ENCODE measurements at places on chromosomes 2 and 18. TPM values are rescaled to one million over a fixed set of nuclear protein-coding genes. Genes with fewer than 3 reads are reported as not detected.

DNA sequence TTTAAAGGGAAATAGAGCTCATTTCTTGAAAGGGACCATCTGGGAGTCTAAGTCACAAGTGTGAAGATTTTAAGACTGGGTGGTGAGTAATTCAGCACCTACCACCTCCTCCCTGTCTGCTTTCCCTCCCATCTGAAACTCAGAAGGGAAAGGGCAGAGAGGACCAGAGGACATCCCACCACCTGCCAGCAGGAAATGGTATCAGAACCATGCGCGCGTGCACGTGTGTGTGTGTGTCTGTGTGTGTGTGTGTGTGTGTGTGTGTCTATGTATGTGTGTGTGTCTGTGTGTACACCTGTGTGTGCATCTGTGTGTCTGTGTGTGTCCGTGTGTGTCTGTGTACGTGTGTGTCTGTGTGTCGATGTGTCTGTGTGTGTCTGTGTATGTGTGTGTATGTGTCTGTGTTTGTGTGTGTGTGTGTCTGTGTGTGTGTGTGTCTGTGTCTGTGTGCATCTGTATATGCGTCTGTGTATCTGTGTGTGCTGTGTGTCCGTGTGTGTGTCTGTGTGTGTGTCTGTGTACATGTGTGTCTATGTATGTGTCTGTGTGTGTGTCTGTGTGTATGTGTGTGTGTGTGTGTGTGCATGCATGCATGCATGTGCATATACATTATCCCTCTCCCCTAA lies 76.8 kb downstream of the ZFP36L2 start:
- no peak for DNase-seq
- no peak overlapping the region for H3K27ac ChIP-seq
- no peak overlapping the region for H3K4me3 ChIP-seq
- H3K36me3 ChIP-seq = no peaks in the 10 kb centered on the region
- H3K27me3 ChIP-seq = no peaks in the 10 kb centered on the region
- peaks cover 8% of the 10 kb centered on the region for H3K4me1 ChIP-seq

DNA sequence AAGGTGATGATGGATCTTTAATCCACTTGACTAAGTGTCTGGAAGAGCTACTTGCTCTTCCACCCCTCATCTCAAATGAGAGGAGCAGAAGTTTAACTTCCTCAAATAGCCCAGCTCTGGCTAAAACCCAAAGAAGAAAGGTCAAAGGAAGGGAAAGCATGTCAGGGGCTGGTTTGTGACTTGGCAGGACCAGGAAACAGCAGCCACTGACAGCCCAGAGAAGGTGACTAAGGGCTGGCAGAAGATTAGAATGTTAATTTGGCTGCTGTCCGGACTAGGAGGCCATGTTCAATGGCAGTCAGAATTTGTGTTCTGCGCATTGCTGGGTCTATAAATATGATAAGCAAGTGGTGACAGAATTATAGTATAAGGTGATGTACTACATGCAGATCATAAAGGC lies 386.2 kb downstream of the SETBP1 start:
- H3K27ac ChIP-seq = peak overlapping the region; percentile 54
- peak; percentile 77 for DNase-seq
- H3K27me3 ChIP-seq = no peaks in the 10 kb centered on the region

GRCh38 chr2:167595839-167596471 lies 651.4 kb downstream of the STK39 start:
- no peak overlapping the region for H3K27ac ChIP-seq
- no peaks in the 10 kb centered on the region for H3K4me1 ChIP-seq
- no peaks in the 10 kb centered on the region for H3K36me3 ChIP-seq

DNA sequence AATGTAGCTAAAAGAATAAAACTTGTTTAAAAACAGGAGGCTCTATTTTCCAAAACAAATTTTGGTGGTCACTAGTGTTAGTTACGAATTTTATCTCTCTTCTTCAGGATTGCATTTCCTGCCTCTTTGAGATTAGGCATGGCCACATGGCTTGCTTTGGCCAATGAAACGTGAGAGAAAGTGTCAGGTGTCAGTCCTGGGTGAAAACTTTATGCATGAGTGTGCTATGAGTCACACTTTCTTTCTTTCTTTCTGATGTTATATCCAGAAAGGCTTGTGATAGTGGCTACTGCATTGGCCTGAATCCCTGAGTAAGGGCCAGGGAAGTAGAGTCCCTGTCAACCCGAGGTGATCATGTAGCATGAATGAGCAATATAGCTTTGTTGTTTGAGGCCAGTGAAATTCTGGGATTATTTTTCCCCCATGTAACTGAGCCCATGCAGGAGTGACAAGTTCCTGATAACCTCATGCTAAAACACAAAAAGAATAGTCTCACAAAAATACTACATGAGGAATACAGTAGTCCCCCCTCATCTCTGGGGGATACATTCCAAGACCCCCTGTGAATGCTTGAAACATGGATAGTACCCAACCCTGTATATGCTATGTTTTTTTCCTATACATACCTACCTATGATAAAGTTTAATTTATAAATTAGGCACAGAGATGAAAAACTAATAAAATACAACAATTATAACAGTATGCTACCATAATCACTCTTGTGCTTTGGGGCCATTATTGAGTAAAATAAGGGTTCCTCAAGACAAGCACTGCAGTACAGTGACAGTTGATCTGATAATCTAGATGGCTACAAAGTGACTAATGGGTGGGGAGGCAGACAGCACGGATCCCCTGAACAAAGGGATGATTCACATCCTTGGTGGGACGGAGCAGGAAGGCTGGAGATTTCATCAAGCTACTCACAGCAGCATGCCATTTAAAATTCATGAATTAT lies 109.5 kb downstream of the CDC42EP3 start:
- no peak overlapping the region for H3K4me3 ChIP-seq
- H3K4me1 ChIP-seq = peaks cover 9% of the 10 kb centered on the region
- H3K27me3 ChIP-seq = no peaks in the 10 kb centered on the region
- DNase-seq = no peak
- peak overlapping the region; percentile 1 for H3K27ac ChIP-seq

DNA sequence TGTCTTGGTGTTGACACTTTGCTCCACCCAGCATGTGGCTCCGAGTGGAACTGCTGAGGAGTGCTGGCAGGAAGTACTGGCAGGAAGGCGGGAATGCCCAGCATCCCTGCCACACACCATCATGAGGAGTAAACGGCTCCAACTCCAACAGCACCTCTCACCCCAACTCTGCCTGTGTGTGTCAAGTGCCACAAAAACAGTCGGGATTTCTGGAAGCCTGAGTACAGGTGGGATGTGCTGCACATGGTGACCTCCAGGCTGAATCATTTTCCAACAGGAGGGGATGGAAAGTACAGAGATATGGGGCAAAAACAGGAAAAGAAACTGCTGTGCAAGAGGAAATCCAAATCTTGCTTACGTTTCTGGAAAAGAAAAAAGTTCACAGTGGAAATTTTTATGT lies 53.6 kb downstream of the PARD6G start:
- H3K36me3 ChIP-seq = no peaks in the 10 kb centered on the region
- H3K27ac ChIP-seq = no peak overlapping the region
- H3K4me1 ChIP-seq = no peaks in the 10 kb centered on the region
- no peak for DNase-seq
- H3K4me3 ChIP-seq = no peak overlapping the region

PMAIP1 gene
- total RNA-seq = 0.89 TPM
